ENCODE measurements at places on chromosomes 16 and 17.

GRCh38 chr17:78923660-78924453 is 1.3 kb downstream of the TIMP2 start:
- peak; percentile 9 for DNase-seq

DNA sequence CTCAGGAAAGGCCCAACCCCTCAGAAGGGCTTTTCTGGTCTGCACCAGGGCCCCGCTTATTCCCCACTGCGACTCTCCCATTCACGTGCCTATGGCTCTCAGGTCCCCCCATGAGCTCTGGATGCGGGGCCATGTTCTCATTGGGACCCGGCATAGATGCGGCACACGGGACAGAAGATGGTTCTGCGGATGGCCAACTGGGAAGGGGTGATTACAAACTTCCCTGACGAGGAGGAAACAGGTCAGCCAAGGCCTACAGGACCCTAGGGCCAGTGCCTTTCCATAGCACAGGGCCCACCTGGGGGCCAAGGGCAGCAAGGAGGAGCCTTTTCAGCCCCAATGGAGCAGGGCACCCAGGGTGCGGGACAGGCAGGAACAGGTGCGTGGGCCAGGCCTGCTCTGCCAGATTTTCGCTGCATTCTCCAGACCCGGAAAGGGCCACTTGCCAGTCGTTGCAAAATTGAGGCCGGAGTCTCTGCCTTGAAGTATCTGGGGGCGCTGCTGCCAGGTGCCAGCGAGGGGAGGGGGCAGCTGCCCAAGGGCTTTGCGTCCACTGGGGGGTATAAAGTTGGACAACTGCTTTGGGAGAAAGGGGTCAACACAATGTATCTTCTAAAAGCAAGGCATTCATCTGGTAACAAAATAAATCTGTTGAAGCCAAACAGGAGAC is 20.5 kb downstream of the SLC7A5 start:
- DNase-seq, result no peak

GRCh38 chr16:4700380-4700996 is 7.1 kb downstream of the NUDT16L1 start:
- no peak for DNase-seq

- no peak for DNase-seq
Measured at GRCh38 chr17:44820631-44821212, 9.4 kb downstream of the GJC1 start.

GRCh38 chr16:4200781-4201137 is 41.1 kb downstream of the SRL start:
- no peak for DNase-seq

DNA sequence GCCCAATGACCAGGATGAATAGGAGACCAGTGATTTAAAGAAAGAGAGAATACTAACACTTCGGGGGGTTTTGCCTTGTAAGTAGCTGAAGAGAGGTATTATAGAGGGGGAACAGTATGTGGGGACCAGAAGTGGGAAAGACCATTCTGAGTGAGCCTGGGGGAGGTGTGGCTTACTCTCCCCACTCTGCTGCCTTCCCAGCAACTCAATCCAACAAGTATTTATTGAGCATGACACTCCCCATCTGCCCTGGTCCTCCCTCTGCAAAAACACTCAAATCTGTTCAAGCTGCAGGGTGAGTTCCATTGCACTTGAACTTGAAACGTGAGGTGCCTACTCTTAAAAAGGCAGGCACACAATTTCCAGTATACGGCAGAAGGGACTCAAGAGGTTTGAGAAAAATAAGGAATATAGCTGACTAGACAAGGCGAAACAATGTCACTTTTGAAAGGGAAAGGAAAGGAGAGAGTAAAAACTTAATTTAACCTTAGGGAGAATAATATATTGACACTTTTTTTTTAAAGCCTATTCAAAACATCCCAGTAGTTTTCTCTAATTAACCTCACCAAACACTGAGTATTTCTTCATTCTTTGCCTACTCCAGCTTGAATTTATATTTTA is 8.2 kb downstream of the FAM117A start:
- no peak for DNase-seq

GRCh38 chr17:2948721-2949468 is 114.5 kb downstream of the OR1D5 start:
- DNase-seq, result no peak

GRCh38 chr17:11690681-11691080 is 92.4 kb downstream of the DNAH9 start:
- DNase-seq, result no peak

GRCh38 chr16:30030841-30031413 is at the start of gene TLCD3B:
Gene TLCD3B, minus strand, starts transcription at chr16:30031271. Its CDS starts 744 bp downstream, at chr16:30030527.
- no peak for DNase-seq

- DNase-seq, result no peak
Measured at GRCh38 chr17:77959926-77960521, 1.5 kb downstream of the TNRC6C start.

GRCh38 chr16:56773532-56773931 is 43.6 kb downstream of the NUP93 start:
- no peak for DNase-seq

DNA sequence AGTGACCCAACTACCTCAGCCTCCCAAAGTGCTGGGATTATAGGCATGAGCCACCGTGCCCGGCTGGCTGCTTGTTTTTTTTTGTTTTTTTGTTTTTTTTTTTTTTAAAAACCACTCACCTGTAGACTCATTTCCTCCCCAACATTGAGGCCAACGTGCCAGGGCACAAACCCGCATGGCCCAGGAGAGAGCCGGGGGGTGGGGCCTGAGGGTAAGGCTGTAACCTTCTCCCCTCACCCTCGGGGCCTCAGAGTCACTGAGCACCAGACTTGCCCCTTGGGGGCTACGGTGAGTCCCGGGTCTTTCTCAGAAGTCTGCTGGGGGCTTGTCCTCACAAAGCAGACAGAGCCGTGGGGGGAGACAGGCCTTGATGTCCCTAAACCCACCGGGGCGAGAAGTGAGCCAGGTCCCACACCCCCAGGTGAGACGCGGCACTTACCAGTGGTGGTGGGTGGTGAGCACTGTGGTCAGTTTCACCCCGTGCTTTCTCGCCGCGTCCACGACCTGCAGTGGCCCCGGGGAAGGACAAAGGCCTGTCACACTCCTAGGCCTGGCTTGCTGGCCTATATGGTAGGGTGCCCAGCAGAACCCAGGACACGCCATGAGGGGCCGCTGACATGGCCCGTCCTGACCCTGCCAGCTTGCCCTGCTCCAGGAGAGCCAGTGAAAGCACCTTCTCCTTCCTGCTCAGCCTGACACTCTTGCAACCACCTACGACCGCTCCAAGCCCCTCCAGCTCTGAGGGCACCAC is 4.6 kb downstream of the HAGH start:
- no peak for DNase-seq

DNA sequence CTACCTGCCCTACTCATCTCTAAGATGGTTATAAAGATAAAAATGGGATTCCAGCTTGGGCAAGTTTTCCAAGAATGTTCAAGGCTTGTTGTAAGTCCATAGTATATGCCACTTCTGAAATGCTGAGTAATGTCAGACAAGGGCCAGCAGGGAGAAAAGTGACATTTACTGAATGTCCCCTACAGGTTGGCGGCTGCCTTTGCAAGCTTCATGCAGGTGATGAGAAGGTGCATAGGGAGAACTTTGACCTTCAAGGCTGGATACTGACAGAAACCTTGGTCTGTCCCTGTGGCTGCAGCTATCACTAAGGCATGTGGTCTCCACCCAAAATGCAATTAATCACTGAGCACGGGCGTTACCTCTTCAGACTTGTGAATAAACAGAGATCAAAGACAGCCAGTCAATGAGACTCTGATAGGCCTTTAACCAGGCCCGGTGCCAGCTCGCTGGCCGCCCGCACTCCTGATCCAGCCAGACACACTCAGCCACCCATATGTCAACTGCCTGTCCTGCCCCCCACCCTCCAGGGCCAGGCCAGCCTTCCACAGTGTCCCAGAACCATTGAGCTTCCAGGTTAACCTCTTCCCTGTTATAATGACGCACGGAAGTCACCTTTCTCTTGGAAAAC is 26.8 kb upstream of the AXIN2 start:
- DNase-seq, result no peak

DNA sequence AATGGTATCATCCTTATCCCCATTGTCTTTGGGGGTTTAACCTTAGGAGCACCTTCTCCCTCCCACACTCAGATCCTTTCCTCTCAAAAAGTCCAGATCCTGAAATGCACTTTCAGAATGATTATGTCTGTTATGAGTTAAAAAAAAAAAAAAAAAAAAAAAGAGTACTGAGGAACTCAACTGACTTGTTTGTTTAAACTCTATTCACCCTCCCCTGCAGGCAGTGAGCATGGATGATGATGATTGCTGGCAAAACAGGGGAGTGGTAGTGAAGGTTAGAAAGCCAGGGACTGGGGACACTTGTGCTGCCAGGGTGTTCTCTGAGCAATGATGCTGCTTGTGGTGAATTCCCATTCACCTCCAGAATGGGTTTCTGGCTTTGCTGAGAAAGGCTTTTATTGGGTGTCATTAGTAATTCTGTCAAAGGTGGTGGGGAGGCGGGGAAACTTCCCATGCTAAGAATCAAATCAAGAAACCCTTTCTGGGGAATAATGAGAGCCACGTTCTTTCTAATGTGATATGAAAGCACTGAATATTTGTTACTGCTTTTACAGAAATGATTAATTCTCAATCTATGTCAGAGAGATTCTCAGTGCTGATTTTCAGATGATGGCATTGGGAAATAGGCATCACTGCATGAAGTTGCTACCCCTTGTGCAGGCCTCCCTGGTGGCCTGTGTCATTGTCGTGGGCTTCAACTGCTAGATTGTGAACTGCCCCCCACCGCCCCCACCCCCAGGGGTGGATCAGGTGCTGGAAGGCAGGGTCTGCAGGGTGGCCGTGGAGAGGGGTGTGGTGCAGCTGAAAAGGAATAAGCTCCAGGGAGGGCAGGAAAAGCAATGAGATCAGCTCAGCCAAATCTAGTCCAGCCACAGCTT is 14.1 kb downstream of the CCL4 start:
- DNase-seq, result peak; percentile 34

DNA sequence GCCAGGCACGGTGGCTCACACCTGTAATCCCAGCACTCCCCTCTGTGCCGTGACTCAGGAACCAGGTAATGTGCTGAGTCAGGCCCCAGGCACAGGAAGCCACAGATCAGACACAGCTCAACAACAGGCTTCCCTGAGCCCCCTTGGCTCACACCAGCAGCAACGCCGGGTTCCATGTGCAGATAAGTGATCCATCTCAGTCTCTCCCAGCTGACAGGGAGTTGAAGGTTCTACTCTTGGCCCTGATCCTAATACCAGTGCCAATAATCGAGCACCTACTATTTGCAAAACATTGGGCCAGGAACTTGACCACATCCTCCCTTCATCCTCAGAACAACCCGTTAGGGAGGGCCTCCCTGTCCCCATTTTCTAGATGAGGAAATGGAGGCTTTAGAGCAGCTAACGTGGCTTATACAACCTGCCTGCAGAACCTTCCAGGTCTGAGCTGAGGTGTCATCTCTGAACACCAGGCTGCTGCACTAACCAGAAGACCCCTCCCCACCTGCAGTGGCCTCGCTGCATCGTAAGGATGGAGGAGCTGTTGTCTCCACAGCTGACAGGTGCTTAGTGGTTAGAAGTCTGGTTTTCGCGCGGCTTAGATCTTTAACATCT is 64.8 kb upstream of the AMZ2 start:
- DNase-seq, result no peak

DNA sequence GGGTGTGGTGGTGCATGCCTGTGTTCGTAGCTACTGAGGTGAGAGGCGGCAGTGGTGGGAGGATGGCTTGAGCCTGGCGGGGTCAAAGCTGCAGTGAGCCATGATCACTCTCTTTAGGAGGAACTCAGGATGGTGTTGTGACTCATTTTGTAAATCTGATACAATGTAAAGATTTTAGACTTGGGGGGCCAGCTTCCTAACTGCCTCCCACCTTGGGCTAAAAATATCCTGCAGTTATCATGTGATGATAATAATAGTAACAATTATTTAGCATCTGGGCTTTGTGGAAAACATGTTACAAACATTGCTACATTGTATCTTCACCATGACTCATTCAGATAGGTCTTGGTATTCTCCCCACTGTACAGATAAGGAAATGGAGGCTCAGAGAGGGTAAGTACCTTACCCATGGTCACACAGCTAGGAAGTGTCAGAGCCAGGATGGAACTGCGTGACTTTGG is 7.4 kb downstream of the CTNS start:
- no peak for DNase-seq

DNA sequence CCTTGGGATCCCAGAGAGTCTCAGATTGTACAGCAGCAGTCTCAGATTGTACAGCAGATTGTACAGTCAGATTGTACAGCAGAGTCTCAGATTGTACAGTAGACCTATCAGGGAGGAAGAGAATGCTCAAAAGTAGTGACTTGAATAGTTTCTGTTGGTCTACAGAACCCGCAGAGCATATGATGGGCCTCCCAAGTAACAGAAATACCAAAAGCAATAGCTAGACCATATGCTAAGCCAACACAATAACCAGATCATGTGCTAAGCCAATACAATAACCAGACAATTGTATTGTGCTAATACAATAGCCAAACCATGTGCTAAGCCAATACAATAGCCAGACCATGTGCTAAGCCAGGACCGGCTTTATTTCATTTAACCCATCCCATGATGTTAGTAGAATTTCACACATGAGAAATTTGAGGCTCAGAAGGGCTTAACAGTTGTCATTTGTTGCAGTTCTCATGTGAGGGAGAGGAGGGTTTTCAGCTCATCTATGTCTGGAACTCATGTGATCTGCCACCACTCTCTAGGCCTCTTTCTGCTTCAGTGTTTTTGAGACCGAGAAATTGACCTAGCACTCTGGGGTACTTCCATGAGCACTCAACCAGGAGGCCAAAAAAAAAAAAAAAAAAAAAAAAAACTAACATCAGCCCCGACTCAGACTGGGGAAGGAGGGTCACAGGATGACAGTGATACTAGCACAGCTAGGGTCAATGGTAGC is 144.0 kb downstream of the SOX9 start:
- DNase-seq, result no peak

DNA sequence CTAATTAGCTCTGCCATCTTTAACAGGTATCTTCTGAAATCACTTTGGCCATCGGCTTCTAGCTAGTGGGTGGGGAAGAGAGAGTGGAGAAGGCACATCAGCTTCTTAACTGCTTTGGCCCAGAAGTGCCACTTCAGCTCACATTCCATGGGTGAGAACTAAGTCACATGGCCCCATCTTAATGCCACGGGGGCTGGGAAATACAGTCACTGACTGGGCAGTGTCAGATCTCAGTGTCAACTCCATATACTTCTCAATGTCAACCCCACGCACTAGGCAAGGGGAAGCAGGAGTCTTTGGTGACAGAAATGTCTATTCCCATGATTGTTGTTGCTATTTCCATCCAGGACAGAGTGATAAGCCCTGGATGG is 29.4 kb downstream of the CCR7 start:
- DNase-seq, result no peak

DNA sequence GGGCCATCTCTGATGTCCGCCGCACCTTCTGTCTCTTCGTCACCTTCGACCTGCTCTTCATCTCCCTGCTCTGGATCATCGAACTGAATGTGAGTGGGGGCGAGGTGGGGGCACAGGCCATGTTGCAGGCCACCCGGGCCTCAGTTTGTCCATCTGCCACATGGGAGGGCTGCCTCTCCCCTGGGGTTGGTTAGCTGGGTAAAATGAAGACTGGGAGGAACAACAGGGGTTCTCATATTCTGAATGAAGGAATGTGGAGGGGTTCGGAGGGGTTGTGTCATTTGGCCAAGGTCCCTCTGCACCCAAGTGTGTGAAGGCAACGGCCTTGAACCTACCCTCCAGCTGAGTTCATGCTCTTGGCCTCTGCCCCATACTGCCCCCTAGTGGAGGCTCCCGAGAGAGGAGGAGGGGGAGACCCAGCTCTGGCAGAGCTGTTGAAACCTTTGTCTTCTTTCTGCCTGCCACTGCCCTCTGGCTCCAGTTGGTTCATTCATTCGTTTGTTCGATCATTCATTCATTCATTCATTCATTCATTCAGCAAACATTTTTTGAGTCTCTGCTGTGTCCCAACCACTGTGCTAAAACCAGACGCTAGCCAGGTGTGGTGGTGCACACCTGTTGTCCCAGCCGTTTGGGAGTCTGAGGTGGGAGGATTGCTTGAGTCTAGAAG is 11.4 kb upstream of the TCAP start:
- DNase-seq, result peak; percentile 70

Data from stimulated activated CD4-positive, alpha-beta T cell treated with anti-CD3 and anti-CD28 coated beads, TNF-alpha, amount 100 ng/mL, for 24 hours (primary cell).